ENCODE measurements at places on chromosomes 2 and 18.

DNA sequence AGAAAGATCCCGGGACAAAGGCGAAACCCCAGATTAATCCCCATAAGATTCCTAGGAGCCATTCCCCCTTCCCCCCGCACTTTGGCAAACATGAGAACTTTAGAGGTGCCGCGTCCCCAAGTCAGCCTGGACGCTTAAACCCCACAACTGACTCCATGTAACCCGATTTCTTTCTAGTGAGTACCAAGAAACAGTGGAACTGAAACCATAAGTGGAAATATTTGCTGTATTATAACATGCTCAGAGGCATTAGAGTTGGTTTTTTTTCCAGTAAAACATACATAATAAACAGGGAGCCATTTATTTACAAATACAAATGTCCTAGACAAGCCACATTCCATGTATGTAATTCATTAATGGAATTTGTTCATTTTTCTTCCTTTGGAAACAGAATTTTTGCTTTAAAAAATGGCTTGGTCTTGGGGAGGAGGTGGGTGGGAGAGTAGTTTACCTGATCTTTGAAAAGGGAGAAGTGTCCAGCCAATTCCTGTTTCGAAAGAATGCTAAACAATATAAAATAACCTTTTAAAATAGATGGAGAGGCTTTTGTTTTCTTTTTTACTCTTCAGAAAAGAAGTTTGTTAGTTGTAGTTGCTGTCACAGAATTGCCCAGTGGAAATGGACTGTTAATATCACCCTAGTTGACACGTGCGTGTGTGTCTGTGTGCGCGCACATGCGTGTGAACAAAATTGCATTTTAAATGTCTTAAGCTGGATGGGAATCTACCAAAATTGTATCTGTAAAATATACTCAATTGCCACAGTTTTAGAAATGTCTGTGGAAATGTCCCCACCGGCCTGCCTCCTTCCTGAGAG lies 10.6 kb downstream of the POU3F3 start:
- DNase-seq, result no peak

- no peak for DNase-seq
These were observed 37.2 kb downstream of the FEZ2 start for GRCh38 chr2:36560726-36561125.

DNA sequence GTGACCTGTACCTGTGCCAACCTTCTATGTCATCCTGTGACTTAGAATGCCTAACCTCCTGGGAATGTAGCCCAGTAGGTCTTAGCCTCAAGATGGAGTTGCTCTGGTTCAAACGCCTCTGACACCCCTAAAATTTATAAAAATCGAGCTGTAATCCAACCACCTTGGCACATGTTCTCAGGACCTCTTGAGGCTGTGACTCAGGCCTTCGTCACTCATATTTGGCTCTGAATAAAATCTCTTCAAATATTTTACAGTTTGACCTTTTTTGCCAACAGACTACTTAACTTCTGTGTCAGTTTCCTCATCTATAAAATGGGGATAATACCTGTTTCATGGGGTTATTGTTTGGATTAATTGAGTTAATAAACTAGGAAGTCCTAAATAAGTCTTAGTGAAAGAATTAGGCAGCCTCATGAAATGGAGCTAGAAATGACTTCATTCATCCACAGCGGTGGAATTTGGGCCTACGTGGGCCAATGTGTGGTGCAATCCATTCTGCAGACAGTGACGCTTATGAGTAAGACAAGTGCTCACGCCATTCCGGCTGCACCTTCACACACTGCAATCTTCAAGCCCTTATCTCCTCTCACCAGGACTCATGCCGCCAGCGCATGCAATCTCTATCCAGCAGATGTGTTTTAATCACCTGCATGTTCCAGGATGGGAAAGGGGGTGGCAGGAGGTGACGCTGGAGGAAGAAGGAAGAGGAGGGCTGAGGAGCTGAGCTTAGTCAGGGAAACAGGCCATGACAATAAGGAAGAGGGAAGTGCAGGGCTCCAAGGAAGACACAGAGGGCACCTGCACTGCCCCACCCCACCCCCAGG lies 2.0 kb upstream of the UBE2F start:
- no peak for DNase-seq

DNA sequence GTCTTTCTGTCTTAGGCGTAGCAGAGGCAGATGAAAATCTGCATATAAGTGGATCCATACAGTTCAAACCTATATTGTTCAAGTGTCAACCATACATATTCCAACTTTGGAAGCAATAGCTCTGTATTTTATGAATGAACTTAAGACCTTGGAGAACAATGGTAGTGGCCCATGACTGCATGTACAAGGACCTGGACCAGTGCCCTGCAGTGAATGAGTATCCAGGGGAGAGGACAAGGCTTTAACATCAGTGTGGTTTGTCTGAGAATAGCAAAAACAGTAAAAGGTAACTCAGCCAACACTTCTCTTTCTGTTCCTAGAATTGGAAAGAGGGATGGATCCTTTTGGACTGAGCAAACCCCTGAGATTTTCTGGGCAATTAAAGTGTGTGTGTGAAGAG lies 230.8 kb upstream of the LINC00305 start:
- no peak for DNase-seq

DNA sequence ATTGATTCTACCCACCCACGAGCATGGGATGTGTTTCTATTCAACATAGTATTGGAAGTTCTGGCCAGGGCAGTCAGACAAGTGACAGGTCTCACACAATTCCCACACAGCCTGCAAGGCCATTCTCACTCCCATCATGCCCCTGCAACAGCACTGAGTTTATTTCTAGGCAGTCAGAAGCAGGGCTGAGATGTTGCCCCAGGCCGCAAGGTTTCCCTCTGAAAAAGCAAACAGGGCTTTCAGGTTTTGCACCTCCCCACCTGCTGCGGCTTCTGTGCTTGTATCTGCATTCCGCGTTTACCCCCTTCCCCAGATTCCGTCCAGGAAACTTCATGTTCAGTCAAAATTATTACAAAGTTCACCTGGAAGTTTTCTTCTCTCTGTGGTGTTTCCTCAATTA lies 9.4 kb upstream of the TACR1 start:
- DNase-seq, result no peak

DNA sequence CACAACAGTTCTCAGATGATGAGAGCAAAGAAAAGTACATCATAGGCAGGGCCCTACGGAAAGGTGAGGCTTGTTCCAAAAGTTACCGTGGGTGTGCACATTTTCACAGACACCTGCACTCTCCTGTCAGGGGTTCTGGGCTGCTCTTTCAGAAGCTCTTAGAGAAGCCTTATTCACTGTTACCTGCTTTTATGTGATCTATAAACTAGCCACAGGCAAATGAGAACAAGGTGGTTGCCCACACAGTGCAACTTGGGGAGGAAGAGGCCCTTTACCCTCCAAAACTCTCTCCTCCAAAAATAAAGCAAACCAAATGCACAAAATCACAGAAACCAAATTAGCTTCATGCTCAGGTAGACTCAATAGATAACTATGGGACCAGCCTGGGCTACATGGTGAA lies 11.1 kb upstream of the CUL3 start:
- DNase-seq, result no peak

DNA sequence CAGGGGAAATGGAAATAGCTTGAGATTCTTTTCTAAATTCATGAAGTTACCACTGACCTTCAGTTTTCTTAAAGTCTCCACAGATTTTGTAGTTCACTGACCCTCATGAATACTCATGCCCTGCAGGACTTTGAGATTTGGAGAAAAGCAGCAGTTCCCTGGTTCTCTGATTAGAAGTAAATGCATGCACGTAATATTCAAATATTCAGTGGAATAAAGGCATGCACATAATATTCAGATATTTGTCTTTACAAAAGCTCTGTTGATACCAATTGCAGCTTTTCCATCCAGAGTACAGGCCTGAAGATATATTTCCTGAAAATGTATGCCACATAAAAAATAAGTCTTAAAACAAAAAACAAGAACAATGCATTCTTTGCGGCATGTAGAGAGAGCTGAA lies 219.8 kb downstream of the ADCYAP1 start:
- DNase-seq, result no peak

- no peak for DNase-seq
These were observed 172.4 kb downstream of the FBXO15 start for GRCh38 chr18:73975266-73975665.

DNA sequence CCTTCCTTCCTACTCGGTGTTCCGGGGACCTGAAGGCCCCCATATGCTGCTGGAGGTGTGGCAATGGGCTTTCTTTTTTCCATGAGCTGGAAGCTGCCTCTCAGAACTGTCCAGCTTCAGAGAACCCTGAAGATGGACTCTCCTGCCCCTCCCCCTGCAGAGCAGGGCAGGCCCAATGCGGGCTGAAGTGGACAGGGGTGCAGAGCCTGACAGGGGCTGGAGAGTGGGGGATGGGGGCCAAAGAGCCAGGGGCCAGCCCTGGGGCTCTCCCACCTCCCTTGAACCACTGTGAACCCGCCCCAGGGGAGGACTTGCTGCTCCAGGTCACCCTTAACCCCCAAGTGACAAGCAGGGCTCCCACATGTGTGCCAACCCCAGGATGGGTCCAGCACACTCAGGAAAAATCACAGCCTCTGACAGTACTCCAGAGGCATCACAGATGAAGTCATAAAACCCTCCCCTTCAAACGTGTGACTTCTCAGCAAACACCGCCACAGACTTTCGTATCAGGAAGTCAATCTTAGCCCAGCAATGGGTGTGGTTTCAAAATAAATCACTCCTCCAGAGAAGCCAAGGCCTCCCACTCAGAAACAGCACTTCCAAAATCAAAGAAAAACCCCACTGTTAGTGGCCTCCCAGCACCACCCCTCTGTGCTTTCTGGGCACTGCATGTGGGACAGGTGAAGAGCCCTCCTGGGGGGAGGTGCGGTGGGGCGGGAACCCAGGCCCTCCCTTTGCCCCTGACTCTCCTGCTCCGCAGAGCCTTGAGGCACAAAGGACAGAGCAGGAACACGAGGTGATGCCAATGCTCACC lies 135.8 kb downstream of the HDAC4 start:
- DNase-seq, result no peak

- no peak for DNase-seq
These were observed 78.8 kb downstream of the TMEM17 start for GRCh38 chr2:62427146-62427545.

GRCh38 chr2:208252716-208253492 lies 2.0 kb downstream of the IDH1 start:
- DNase-seq, result no peak

GRCh38 chr18:11581286-11581685 lies 28.1 kb upstream of the SLC35G4 start:
- no peak for DNase-seq

DNA sequence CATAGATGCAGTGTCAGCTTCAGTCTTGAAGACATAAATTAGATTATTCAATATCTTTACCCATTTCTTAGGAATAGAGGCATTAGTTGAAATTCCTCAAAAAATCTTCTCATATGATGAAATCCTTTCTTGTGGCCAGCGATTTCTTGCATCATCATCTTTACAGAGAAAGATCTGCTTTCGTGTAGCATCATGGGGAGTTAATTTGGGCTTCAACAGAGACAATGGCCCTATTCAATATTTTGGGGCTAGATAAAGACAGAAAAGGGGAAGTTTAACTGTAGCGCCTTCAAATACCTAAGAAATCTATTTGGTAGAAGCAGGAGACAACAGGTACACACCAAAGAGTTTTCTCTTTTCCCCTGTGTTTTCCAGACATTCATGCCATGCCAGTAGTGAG lies 73.8 kb downstream of the TGFA start:
- DNase-seq, result no peak

DNA sequence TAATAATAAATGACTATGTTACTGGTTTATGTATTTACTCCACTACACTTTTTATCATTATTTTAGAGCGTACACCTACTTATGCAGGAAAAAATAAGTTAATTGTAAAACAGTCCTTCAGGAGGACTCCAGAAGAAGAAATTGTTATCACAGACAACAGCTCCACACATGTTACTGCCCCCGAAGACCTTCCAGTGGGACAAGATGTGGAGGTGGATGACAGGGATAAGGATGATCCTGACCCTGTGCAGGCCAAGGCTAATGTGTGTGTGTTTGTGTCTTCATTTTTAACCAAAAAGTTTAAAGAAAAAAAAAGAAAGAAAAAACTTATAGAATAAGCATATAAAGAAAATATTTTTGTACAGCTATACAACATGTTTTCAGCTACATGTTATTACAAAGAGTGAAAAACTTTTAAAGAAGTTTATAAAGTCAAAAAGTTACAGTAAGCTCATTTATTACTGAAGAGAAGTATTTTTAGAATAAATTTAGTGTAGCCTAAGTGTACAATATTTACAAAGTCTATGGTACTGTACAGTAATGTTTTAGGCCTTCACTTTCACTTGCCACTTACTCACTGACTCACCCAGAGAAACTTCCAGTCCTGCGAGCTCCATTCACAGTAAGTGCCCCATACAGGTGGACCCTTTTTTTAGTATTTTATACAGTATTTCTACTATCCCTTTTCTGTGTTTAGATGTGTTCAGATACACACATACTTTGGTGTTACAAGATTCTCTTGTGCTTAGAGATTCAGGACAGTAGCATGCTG lies 7.5 kb downstream of the TGFBRAP1 start:
- no peak for DNase-seq

DNA sequence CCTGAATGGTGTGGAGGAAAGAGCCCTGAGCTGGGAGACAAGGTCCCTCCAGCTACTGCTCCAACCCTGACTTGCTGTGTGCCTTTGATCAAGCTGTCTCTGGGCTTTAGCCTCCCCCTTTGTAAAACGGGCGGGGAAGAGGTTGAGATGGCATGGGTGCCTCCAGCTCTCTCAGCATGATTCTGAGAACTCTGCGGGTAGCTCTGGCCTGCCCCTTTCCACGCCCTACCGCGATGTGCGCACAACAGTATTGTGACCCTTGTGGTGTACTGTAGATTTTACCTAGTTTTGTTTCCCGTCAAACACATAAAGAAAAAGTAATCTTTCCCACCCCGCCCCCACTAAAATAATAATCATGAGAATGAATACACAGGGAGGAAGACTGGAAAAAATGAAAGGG lies 5.3 kb downstream of the CD8A start:
- DNase-seq, result no peak

DNA sequence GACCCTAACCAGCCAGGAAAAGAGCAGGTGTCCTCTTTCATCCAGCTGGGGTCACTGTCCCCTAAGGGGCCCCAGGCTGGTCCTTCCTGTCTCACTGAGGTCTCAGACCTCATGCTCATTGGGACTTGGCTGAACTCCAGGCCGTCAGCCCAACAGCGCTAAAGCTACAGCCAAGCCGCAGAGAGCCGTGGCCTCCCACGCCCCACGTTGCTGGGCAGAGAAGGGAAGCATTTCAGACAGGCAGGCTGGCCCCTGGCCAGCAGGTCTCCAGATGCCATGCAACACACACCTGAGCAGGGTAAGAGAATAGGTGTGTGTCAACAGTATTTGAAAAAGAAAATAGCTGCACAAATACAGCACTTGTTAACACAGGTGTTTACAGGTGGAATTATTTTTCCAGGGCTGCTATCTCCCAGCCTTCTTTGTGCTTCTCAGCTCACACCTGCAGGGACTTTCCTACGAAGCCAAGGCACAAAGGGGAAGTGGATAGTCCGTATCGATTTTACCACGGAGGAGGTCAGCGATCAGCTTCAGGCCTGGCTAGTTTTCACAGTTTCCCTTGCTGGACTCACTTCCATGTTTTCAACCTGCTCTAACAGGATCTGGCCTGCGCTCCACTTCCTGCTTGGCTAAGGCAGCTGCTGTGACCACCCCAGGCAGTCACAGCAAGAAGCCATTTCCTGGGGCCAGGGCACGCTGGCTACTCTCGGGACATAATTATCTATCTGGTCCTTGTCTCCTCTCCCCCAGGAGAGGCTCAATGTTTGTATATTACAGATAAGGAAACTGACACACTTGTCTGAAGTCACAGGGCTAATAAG lies 156.1 kb upstream of the ID2 start:
- DNase-seq, result peak; percentile 94

- DNase-seq, result no peak
These were observed 569 bp downstream of the TMX3 start for GRCh38 chr18:68714366-68714711.

Measured in posterior cingulate gyrus (tissue), 11 donors.